Nasal cavity respiratory epithelium epithelial cell of viscerocranial mucosa (primary cell): ENCODE measurements at places on chromosomes 1 and 21. TPM values are rescaled to one million over a fixed set of nuclear protein-coding genes. Genes with fewer than 3 reads are reported as not detected.

Gene HES2
- 174 and 222 TPM in 2 replicates for total RNA-seq

Gene POMGNT1
- 48.5 and 57.4 TPM in 2 replicates for total RNA-seq

Gene DNAJC16
- total RNA-seq, result 20.8 and 30.3 TPM in 2 replicates

Gene KDF1
- total RNA-seq, result 16.1 and 20.2 TPM in 2 replicates

Gene DNALI1
- under 0.01 and 0.43 TPM in 2 replicates for total RNA-seq

Gene LRRN2
- total RNA-seq, result not detected in 2 replicates

Gene PLPPR4
- not detected in 2 replicates for total RNA-seq

Gene PEAR1
- 1.7 and 3.5 TPM in 2 replicates for total RNA-seq

Gene KRTAP19-3
- total RNA-seq, result not detected in 2 replicates

Gene SLAMF9
- total RNA-seq, result 0.14 and 6.8 TPM in 2 replicates

Gene CRYBG2
- 52.6 and 55.7 TPM in 2 replicates for total RNA-seq

Gene KRTAP19-6
- total RNA-seq, result not detected in 2 replicates

Gene OR2T29
- total RNA-seq, result not detected in 2 replicates

Gene UQCRH
- 214 and 239 TPM in 2 replicates for total RNA-seq

Gene PDPN
- total RNA-seq, result 3.1 and 12.1 TPM in 2 replicates

Gene MX2
- 0.34 and 0.93 TPM in 2 replicates for total RNA-seq

Gene F3
- total RNA-seq, result 460 and 781 TPM in 2 replicates

Gene FCRL5
- total RNA-seq, result not detected in 2 replicates

Gene AMY1B
- total RNA-seq, result not detected in 2 replicates

Gene NCMAP
- total RNA-seq, result under 0.01 and 0.21 TPM in 2 replicates

Gene NFIA
- 10.9 and 34.8 TPM in 2 replicates for total RNA-seq

Gene ADAMTS1
- total RNA-seq, result 28.4 and 34.2 TPM in 2 replicates

Gene GNG12
- total RNA-seq, result 101 and 132 TPM in 2 replicates

Gene MPL
- not detected in 2 replicates for total RNA-seq

Gene AQP10
- 0.14 TPM in 1 of 2 replicates, not detected in the other for total RNA-seq

Gene C8A
- not detected in 2 replicates for total RNA-seq

Gene LDLRAD1
- total RNA-seq, result under 0.01 and 0.43 TPM in 2 replicates

Gene OLIG2
- total RNA-seq, result not detected in 2 replicates

Gene SCCPDH
- 3.4 and 14.2 TPM in 2 replicates for total RNA-seq

Gene RGS8
- not detected in 2 replicates for total RNA-seq

Gene STIL
- total RNA-seq, result 1.0 and 1.4 TPM in 2 replicates

Gene C1orf141
- total RNA-seq, result not detected in 2 replicates

Gene GPR37L1
- not detected in 2 replicates for total RNA-seq

Gene CD1E
- not detected in 2 replicates for total RNA-seq

Gene PRAMEF27
- not detected in 2 replicates for total RNA-seq

Gene BLACAT1
- total RNA-seq, result 0.68 and 1.1 TPM in 2 replicates

Gene MYCL
- 10.3 and 16.5 TPM in 2 replicates for total RNA-seq

Gene POU2F1
- 5.1 and 6.6 TPM in 2 replicates for total RNA-seq

Gene OLFM3
- not detected in 2 replicates for total RNA-seq

Gene MNDA
- not detected in 2 replicates for total RNA-seq

Gene KRTAP21-2
- not detected in 2 replicates for total RNA-seq

Gene KRTAP15-1
- not detected in 2 replicates for total RNA-seq

Gene FCGR1A
- total RNA-seq, result not detected in 2 replicates

Gene ATP6V1G3
- total RNA-seq, result not detected in 2 replicates

Gene SLC35E2B
- total RNA-seq, result 16.1 and 41.5 TPM in 2 replicates

Gene CELA3A
- total RNA-seq, result not detected in 2 replicates

Gene ERICH3
- not detected in 2 replicates for total RNA-seq

Gene CFAP298
- 32.5 and 49.6 TPM in 2 replicates for total RNA-seq

Gene PGLYRP3
- total RNA-seq, result 2.4 and 4.7 TPM in 2 replicates
